ENCODE measurements at places on chromosomes 1 and 21.

DNA sequence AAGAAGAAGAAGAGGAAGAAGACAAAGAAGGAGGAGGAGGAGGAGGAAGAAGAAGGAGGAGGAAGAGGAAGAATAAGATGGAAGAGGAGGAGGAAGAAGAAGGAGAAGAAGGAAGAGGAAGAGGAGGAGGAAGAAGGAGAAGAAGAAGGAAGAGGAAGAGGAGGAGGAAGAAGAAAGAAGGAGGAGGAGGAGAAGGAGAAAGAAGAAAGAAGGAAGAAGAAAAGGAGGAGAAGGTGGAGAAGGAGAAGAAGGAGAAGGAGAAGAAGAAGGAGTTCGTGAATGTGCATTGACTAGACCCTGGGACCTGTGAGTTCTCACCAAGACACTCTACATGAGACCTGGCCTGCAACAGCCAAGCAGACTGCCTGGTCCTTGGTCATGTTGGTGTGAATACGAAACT lies 131.7 kb upstream of the ERRFI1 start:
- DNase-seq: no peak

DNA sequence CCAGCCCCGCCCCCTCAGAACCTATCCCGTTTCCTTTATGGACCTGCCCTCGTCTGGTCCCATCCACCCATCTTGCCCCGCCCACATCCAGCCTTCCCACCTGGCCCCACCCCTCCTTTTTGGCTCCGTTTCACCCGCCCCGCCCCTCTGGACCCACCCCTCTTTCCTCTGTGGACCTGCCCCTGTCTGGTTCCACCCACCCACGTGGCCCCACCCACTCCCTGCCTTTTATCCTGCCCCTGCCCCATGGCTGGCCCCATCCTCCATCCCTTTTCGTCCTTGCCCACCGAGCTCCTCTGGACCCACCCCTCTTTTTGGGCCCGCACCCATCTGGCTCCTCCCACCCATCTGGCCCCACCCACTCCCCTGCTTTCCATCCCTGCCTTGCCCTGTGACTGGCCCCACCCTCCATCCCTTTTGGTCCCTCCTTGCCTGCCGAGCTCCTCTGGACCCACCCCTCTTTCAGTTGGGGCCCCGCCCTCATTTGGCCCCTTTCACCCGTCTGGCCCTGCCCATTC lies 177.3 kb downstream of the CAMTA1 start:
- peak; percentile 38 for DNase-seq

DNA sequence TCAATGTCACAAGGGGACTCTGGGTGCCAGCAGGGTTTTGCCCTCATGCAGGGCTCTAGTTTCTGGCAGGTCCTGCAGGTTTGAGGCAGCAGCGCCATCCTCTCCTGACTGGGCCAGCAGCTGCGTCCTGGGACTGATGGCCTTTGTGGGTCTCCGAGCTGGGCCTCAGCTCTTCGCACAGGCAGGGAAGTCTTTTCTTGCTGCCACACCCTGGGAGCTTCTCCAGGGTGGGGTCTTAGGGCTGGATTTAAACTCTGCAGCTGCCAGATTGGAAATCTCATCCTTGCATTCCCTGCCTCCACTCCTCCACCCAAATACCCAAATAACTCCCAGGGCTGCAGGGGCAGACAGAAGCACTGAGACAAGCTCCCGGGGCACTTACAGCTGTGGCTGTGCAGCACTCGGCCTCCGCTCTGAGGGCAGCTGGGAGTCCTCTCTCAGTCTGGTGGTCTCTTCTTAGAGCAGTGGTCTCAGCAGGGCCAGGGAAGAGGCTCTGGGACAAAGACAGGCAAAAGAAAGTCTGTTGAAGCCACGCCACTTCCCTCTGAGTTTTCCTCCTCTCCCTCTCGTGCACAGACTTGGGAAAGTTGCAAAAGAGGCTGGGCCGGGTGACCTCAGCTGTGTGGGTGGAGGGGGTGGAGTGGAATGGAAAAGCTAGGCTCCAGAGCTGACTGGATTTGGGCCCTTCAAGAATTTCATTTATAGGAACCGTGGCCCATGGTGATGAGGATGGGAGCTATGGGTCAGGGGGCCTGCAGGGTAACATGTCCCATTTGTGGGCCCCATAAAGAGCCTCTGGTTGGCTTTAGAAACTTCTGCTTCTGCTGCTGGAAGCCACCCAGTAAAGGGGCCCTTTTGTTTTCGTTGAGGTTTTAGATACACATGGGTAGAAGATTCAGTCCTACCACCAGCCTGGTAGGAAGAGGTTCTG lies at the start of gene RAB7B:
Gene RAB7B, minus strand, starts transcription at position 525 of the 931 bp plus-strand sequence. CDS start 9,260 bp downstream, outside the sequence.
- DNase-seq: no peak

DNA sequence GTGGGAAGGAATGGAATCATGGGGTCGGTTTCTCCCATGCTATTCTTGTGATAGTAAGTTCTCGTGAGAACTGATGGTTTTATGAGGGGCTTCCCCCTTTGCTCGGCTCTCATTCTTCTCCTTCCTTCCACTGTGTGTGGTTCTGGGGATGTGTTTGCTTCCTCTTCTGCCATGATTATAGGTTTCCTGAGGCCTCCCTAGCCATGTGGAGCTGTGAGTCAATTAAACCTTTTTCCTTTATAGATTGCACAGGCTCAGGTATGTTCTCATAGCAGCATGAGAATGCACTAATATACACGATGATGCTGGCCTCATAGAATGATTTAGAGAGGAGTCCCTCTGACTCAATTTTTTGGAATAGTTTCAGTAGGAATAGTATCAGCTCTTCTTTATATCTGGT lies 195.4 kb upstream of the IVNS1ABP start:
- no peak for DNase-seq

- DNase-seq: no peak
Measured at GRCh38 chr1:67687198-67687545, 2.2 kb downstream of the GADD45A start.

- no peak for DNase-seq
Measured at GRCh38 chr1:96808191-96808590, 86.6 kb downstream of the PTBP2 start.

DNA sequence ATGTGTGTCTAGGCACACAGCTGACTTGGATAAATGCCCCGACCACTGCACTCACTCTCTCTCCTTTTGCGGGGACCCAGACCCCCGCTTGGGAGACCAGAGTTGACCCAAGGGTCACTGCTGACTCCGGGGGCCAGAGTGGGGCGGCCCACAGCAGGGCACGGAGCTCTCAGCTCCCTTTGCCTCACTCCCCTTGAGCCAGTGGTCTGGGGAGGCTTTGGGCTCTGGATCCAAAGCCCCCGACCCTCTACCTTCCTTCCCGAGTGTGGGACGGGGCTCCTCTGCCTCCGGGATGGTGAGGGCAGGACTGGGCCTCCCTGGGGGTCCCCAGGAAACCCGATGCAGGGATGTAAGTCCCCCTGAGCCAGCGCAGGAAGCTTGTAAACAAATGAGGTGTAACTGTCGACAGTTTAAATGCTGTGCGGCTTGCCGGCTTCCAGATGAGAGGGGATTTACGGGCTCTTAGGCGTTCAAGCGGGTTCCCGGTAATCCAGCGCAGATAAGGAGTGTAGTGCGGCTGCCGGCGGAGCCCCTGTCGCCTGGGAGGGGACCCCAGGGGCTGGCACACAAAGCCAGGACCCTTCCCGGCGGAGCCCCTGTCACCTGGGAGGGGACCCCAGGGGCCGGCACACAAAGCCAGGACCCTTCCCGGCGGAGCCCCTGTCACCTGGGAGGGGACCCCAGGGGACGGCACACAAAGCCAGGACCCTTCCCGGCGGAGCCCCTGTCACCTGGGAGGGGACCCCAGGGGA lies 7.4 kb downstream of the ACTRT2 start:
- DNase-seq: no peak
